ENCODE measurements at places on chromosomes 16 and 17. TPM values are rescaled to one million over a fixed set of nuclear protein-coding genes. Genes with fewer than 3 reads are reported as not detected.

- DNase-seq: no peak
Observed at GRCh38 chr16:66924527-66925321, 611 bp downstream of the RRAD start.

Gene CDC42EP4
- 11.8 TPM for total RNA-seq

- DNase-seq: no peak
Observed at GRCh38 chr16:56858374-56858773, 6.6 kb upstream of the SLC12A3 start.

DNA sequence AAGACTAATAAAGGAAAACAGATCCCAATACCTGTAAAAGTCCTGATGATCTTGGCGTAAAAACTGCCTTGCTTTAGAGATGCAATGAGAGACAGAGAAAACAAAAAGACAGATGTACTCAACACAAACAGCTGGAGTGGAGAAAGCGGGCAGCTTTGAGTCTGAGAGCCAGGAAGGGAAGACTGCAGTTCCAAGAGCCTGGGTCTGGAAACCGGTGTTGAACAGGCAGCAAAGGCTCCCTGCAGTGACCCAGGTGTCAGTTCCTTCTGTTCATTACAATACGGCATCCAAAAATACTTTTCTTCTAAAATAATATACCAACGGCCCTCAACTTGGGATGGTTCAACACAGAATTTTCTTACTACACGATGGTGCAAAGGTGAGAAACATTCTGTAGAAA lies 29.6 kb downstream of the VPS53 start:
- no peak for DNase-seq
